Left renal cortex interstitium (tissue), 4 donors: ENCODE measurements at places on chromosomes 1 and 21.

DNA sequence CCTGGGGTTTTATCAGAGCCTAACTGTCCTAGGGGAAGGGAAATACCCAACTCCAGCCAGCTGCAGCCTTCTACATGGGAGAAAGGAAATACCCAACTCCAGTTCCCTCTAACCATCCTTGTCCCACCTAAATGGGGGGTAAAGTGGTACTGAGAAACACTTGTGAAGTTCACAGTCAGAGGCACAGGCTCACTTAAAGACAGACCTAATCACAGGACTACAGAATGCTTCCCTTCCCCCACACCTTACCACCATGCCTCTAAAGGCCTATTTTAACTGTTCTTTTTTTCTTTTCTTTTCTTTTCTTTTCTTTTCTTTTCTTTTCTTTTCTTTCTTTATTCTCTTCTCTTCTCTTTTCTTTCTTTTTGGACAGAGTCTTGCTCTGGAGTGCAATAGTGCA, 324.6 kb downstream of the SPATA17 start:
- no peak for DNase-seq

- no peak for DNase-seq
Observed at GRCh38 chr1:160453443-160453842, 53.1 kb downstream of the VANGL2 start.

GRCh38 chr1:26132128-26132833, 20.7 kb downstream of the PDIK1L start:
- DNase-seq = no peak

DNA sequence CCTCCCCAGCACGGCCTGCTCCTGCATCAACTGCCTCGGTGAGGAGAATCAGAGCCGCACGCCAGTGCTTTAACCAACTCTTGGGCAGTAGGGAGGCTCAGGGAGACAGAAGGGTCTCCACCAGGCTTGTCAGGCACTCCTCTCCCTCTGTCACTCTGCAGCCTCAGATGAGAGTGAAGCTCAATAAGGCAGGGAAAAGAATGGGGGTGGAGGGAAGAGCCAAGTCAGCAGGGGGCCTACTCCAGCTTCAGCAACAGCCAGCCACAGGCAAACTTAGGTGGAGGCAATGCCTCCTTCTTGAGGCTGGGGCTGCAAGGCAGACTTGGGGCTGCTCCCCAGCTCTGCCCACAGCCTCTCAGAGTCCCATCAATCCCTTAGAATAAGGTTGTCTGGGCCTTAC, 51.8 kb upstream of the A3GALT2 start:
- DNase-seq = no peak

DNA sequence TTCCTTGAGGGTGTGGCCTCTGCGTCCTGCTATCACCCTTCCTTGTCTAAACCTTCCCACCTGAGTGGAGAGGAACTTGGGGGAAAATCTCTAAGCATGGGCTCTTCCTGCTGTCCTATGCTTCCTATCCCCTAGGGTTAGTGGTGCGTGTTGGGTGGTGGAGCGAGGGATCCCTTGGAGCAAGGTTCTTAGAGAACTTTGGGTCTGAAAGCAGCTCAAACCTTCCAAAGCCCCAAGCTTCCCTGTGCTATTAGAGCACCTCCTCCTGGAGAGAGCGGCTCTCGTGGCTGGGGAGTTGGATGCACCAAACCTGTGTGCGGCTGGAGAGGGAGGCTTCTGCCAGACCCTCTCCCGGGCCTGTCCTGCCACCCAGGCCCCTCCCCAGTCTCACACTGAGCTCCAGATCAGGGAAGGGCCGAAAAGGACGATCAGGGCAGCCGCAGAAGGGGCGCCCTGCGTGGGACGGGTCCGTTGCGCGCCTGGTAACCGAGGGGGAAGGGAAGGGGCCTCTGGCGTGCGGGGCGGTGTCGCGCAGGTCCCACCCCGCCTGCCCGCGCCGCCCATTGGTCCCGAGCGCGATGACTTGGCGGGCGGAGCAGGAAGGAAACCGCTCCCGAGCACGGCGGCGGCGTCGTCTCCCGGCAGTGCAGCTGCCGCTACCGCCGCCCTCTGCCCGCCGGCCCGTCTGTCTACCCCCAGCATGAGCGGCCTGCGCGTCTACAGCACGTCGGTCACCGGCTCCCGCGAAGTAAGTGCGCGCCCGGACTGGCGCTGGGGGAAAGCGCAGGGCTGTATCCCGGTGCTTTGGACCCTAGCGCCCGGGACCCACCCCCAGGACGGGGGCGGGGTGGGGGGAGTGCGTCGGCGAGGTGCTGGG, at the start of gene SH3BGRL3:
Gene SH3BGRL3 (plus strand): TSS at position 631 of the 877 bp plus-strand sequence. CDS start 70 bp downstream, at position 701.
- DNase-seq = peak; percentile 71
